ENCODE measurements at places on chromosomes 5 and 9.
A peak's percentile ranks its signal among the peaks of the same experiment; 100 is the strongest.

- no peak for DNase-seq
These were observed 227.3 kb upstream of the GLRA1 start for GRCh38 chr5:152151940-152152339.

- DNase-seq = no peak
These were observed 174.8 kb upstream of the TNC start for GRCh38 chr9:115292584-115293279.

DNA sequence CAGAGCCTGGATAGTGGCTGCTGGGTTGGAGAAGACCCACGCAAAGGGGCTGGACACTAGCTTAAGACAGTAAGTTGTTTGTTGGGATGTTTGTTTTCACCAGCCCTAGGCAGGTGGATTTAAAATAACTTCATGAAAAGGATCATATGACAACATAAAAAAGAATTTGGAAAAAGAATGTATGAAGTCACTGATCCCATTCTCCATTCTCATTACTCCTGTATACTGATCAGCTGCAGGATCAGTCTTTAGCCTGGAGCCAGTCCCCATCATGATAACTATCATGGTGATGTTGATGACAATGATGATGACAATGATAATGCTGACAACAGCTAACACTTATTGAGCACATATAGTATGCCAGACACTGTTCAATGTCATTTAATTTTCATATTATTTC, 92.1 kb upstream of the IFNE start:
- no peak for DNase-seq

GRCh38 chr9:110214586-110215355, 6.8 kb upstream of the C9orf152 start:
- no peak for DNase-seq

DNA sequence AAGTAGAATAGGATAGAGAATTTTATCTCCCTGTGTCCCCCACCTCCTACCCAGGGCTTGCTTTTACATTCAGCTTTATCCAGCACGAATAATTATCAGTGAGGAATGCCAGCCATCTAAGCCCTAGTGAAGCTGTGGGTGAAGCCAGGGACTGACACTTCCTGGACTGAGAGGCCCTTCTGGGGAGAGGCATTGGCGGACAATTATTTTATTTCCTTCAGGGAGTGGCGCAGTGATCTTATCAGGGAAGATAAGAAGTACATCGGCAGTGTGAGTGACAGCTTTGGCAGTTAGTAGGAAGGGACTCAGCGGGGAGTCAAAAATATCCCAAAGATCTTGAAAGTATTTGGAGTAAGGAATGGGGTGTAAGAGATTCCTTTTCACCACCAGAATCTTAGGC, 34.9 kb upstream of the RPS23 start:
- DNase-seq = no peak

DNA sequence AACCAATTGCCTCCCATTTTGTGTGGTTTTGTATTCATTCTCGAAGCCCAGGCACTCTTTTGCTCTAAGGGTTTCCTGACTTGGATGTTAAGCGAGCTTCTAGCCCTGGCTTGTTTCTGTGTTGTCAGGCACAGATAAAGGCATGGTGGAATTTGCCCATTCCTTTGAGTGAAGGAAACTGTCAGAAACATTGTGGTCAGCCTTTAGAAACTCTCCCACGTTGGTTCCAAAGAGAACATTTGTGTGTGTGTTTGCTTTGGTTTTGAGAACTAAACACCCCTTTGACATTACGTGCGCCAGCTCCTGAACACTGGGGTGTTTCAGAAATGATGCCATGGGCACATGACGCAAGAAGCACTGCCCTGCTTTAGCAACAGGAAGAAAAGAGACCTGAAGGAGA, 320.9 kb downstream of the NTRK2 start:
- DNase-seq = peak; percentile 71

GRCh38 chr9:99050292-99050911, 54.5 kb upstream of the TGFBR1 start:
- DNase-seq = peak; percentile 57

- no peak for DNase-seq
These were observed 207.2 kb upstream of the RFX3 start for GRCh38 chr9:3733039-3733408.

DNA sequence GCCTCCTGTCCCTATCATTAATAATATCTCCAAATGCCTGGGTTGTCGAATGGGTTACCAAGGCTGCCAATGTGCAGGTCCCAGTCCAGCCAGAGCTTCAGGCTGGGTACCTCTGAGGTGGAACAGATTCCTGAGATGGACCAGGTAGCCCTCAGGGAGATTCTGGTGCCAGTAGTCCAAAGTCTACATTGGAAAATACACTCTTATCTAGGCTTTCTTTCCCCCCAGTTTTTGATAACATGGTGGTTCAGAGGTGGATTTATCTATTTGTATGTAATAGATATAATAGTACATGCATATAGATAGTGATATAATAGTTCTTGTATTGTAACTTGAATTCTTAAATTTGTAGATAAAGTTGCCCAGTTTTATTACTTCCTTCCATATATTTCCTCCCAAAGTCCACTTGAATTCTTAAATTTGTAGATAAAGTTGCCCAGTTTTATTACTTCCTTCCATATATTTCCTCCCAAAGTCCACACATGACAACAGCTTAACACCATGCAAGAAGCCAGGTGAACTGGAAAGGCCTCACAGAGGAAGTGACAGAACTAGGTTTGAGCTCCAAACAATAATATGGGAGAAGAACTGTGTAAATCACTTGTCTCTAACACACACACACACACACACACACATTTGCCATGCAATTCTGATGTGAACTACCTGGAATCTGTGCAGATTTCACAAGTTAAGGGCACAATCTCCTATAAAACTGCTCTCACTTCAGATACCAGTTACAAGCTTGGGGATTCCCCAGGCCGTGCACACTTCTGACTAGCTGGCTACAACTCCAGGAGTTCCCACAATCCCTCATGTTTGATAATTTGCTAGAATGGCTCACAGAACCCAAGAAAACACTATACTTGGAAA, 30.7 kb upstream of the ERAP1 start:
- DNase-seq = no peak

All from astrocyte of the spinal cord (primary cell).